ENCODE measurements at places on chromosomes 4 and X.

DNA sequence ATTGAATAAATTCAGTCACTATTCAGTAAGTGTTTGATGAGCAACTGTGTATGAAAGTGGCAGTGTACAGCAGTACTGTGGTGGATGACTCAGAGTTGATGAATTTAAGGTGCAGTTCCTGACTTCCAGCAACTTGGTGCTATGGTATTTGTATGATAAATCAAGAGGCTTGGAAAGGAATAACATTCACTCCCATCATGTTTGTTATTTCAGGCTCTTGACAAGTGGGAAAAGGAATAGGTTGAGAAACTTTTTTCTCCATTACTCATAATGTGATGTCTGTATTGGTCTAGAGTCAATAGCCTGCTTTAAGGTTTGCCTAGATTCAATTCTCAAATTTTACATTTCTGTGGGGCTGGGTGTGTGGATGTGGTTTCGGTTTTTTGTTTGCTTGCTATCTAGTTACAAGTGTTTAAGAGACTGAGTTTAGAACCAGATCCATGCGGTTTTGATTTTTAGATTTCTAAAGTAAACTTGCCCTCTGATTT, 35.1 kb upstream of the CYP2U1 start:
- no peak for DNase-seq

DNA sequence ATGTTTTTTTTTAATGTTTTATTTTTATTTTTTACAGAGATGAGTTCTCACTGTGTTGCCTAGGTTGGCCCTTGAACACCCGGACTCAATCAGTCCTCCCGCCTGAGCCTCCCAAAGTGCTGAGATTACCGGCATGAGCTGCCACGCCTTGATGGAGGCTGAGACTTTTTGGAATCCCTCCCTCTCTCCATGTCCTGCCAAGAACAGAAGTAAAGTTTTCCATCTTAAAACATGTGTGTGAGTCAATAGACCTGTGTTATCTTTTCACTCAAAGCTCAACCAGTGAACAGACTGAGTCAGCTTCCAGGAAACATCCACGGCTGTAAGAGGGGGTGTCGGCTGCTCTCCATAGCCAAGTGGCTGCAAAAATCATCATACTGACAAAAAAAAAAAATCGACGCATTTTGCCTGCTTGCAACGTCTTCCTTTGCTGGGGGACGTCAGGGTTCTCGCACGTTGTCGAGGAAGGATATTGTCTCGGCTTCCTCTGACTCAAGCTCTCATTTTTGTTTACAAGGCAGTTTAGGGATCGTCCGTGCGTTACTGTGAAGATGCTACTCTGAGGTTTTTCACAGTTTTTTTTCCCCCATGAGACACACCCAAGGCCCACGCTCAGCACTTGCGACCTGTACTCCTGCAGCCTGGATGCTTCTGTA, 10.0 kb upstream of the ASMTL start:
- no peak for DNase-seq

GRCh38 chr4:2663275-2663674, 92.9 kb downstream of the TNIP2 start:
- DNase-seq, result no peak

- no peak for DNase-seq
Observed at GRCh38 chrX:17441965-17442364, 67.0 kb downstream of the NHS start.

DNA sequence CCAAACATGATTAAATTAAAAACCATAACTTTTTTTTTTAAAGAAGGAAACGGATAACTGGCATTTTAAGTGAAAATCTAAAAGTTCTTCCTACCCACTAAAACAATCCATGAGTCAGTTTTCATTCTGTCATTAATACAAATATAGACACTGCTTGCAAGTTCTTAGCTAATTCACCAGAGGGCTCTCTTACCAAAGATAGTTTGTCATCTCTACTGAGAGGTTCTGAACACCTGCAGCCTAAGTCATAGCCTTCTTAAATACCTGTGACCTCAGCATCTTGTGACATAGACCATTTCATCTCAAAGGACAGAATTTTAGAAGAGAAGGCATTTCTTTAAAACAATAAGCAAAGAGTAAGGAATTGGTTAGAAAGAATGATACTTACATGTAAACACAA, 65.3 kb upstream of the FAM120C start:
- DNase-seq, result peak; percentile 12

DNA sequence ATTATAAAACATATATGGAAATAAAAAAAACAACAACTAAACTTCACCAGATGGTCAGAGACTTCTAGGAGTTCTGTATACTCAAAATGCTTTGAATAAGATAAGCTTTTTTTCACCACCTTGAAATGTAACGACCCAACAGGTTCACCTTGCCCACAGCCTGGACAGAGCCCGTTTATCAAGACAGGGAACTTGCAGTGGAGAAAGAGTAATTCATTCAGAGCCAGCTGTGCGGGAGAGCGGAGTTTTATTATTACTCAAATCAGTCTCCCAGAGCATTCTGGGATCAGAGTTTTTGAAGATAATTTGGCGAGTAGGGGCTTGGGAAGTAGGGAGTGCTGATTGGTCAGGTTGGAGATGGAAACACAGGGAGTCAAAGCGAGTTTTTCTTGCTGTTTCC, 38.5 kb downstream of the AGA start:
- no peak for DNase-seq

DNA sequence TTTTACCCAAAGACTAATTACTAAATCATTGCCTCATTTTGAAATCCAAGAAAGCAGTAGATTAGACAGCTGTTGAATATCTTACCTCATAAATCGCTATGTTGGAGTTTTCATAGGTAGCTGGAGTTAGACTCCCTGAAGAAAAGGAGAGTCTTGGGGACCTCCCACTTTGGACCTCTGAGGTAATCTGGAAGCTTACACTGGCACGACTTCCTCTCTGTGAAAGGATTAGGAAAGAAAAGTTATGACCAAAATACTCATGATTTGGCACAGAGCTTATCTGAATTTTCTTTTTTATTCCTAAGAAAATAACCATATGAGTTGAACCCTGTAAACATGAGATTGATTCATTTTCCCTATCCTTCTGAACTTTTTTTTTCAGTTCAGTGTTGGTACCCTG, 40.6 kb downstream of the GUCY2F start:
- no peak for DNase-seq

DNA sequence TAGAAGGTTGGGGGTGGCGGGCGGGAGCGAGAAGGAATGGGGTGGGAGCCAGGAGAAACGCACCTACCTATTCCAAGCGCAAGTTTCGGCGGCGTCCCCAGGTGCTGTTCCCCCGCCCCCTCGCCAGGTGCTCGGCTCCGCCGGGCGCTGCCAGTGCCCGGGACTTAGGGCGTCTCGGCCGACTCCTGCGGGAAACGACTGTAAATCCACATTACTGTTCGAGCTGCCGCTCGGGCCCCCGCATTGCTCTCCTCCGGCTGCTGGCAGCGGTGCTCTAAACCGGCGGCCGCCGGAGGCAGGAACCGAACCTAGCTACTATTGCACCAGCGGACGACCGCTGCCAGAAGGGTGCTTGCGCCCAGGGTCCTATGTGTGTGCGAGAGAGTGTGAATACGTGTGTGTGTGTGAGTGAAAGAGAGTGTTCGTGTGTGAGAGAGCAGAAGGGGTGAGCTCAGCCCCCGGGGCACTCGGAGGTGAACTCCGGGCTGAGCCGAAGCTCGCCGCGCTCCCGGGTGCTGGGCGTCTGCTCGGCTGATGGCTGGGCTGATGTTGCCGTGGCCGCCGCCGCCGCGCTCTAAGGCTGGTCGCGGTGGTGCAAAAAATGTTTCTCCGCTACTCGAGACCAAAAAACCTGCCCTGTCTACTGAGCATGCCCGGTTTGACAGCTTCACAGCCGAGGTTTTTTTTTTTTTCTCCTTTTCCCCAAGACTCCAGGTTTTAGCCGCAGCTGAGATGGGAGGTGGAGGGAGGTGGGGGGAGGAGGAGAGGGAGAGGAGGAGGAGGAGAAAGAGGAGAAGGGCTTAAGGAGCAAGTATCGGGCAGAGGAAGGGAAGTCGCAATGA, 115.7 kb upstream of the TEX13C start:
- peak; percentile 3 for DNase-seq

DNA sequence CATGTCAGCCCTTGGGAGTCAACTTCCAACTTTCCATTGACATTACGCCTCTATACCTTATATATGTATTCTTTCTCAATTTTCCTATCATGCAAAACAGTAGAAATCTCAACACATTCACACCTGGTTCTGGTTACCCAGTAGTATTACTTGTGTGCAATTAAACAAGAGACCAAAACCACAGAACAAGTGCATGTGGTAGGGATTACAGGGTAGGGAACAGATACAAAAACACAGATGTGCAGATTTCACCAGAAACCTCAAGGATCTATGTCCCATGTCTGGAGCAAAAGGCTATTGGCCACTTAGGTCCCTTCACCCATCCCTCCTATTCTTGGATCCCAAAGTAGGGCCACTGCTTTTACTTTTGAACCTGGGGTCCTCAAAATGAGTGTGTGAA, 143.6 kb upstream of the ZCCHC13 start:
- DNase-seq, result no peak

- DNase-seq, result no peak
Observed at GRCh38 chrX:130330146-130330545, 9.6 kb upstream of the SLC25A14 start.

GRCh38 chrX:4935401-4935800, 1222.0 kb upstream of the PRKX start:
- no peak for DNase-seq

- no peak for DNase-seq
Observed at GRCh38 chr4:141684785-141685184, 48.4 kb downstream of the IL15 start.

Measured in GM10248 (cell line).